ENCODE measurements at places on chromosomes 6 and 20.

- DNase-seq = no peak
Observed at GRCh38 chr6:30547454-30547853, 8.8 kb downstream of the GNL1 start.

DNA sequence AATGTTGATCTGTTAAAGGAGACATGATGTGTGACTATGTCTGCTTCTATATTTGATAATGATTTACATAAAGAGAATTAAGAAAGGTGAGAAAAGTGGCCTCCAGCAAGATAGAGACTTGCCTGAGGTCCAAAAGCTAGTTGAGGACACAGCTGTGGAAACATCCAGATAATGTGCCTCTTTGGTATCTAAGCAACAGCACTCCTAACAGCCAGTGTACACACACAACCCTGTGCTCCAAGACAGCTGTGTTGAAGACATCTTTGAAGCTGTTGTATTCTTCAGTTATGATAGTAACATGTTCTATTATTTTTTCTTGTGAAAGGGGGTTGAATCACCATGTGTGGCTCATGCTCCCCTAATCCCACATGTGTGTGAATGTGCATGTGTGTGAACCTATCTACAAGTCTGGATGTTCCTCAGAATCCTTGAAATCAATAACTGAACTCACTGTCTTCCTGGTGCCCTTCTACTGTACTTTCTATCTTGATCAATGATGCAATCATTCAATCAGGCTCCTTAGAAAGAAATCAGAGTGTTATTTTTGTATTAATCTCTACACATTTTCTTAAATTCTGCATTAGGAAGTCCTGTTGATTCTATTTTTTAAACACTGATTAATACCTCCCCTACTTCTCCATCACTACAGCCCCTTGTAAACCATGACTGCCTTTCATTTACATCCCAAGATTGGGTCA is 116.7 kb upstream of the SSTR4 start:
- no peak for DNase-seq

DNA sequence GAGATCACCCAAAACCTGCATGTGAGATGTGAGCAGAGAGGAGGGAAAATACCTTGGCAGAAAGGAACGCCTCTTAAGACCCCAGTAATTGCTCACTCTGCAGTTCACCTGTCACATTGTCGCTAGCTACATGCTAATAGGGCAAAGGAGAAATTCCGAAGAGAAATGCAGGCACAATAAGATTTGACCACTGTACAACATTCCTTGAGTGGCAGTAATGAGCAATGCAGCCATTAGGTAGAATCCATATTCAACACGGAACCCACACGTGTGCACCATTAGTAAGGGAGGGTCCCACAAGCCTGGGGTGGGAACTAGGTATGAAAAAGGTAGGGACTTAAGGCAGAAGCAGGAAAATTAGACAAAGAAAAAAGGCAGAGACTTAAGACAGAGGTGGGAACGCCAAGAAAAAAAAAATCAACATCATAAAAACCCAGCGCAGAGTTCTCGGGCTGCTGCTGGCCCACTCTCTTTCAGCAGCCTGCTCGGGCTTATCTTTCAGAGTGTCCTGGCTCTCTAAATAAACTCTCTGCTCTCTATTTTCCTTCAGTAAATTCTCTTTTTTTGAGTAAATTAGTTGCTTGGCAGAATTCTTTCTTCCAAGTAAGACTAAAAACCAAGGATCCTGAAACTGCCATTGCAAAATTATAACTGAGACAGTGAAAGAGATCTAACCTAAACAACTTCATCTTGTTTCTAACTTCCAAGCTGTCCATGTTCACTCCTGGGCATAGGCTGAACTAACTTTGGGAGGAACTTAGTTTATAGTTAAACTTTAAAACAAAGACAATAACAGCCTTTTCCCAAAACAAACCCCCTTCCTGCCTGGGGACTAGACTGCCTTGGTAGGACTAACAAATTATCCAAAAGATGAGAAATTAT is 116.5 kb downstream of the CD24 start:
- no peak for DNase-seq

- DNase-seq = no peak
Observed at GRCh38 chr6:36777801-36778200, 61.4 kb downstream of the CPNE5 start.

- no peak for DNase-seq
Observed at GRCh38 chr6:142850679-142851423, 94.1 kb downstream of the HIVEP2 start.

DNA sequence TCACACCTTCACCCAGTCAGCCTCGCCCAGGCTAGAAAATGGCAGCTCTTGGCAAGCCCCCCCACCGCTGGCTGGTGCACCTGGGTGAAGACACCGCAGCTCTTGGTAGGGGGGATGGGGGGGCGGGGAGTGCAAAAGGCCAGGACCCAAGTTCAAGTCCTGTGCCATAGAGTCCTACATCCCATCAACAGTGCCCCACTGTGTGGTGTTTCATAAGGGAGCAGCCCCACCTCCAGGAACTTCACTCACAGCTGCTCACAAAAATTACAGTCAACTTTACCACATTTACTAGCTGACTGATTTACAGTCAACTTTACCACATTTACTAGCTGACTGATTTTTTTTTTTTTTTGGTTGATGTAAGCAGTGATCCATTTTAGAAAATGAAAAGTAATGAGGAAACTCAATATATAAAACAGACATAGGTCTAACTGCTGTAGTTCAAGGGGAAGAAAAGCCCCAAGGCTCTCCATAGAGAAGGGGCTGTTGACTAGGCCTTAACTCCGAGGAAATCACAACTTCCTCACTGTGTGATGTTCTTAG is 208.9 kb upstream of the SNX9 start:
- no peak for DNase-seq

DNA sequence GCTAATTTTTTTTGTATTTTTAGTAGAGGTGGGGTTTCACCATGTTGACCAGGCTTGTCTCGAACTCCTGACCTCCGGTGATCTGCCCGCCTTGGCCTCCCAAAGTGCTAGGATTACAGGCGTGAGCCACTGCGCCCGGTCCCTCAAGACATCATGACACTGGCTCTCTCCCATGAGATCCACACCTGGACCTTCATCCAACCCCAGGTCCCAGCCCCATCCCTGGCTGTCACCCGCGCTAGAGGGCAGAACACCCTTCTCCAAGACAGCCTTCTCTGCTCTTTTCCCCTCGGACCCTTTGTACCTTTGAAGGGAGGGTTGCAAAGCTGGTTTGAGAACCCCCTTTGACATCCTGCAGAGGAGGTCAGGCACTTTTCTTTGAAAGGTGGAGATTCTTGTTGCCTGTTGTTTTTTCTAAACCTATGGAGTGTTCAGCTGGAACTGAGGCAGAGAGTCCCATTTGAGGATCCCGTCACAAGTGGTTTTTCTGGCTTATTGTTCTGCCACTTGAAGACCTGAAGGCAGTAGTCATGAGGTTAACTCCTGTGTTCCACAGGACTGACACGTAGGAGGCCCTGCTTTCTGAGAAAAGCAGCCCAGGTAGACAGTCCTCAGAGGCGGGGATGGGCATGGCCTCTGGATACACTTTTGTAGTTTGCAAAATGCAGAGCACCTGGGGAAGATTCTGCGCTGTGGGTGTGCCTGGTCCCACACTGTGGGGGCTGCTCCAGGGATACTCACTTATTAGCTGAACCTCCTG is 171.1 kb upstream of the SNX9 start:
- DNase-seq = no peak

- no peak for DNase-seq
Observed at GRCh38 chr6:161162722-161163121, 111.1 kb downstream of the AGPAT4 start.

DNA sequence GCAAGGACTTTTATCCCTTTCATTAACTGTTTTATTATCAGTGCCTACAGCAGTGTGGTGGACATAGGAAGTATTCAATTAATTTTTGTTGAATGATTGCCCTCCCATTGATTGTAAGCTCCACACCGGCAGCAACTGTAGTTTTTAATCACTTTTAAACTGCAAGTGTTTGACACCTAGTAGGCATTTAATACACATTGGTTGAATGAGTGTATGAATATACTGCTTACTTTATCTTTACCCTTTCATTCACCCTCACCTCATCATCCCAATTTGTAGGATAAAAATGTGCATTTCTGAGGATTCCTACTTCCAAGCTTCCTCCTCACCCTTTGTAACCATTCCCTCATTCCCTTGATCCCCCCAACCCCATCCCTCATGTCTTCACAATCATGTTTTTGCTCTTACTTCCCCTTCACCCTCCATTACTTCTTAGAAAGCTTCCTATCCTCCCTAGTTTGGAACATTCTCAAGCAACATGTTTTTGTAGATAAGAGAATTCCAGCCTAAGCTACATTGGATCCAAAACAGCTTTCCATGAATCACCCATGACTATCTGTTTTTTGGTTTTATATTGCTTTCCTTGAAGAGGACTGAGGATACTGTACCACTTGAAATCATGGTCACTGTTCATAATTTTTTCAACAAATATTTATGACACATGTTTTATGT is 955 bp upstream of the SLC26A8 start:
- DNase-seq = no peak

- no peak for DNase-seq
Observed at GRCh38 chr6:13917141-13917540, 7.6 kb upstream of the RNF182 start.

GRCh38 chr6:167661552-167662044 is 165.1 kb upstream of the AFDN start:
- no peak for DNase-seq

- DNase-seq = no peak
Observed at GRCh38 chr20:20002101-20002998, 14.8 kb upstream of the NAA20 start.

- DNase-seq = no peak
Observed at GRCh38 chr6:16987996-16988395, 113.9 kb upstream of the STMND1 start.

Measured in activated CD8-positive, alpha-beta memory T cell treated with anti-CD3 and anti-CD28 coated beads for 1 hour (primary cell).